ENCODE measurements at places on chromosomes 2 and 18.

DNA sequence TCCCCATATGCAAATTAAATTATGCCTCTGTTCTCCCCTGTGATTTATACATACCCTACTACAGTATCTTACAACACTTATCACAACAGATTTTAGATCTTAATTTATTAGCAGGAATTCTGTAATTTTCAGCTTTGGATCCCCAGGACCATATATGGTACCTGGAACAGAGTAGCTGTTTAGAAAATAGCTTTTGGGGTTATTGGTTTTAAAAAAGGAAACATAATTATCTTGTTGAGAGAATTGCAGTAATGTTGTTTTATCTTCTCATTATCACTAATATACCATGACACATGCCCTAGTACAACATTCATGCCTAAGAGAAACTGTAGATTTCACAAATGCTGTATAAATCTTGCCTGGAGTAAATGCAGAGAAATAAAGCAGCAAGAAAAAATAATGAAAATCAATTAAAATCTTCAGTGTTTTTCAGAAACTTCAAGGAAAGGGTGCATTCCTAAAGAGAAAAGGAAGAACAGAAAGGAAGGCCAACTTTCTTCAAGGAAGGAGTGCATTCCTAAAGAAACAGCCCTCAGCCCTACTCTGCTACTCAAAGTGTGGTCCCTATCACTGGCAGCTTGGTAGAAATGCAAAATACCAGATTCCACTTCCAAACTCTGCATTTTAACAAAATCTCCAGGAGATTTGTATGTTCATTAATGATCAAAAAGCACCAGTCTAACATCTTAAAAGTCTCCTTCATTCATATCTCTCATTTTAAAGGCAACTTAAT, 37.1 kb upstream of the CSRNP3 start:
- no peak for DNase-seq

DNA sequence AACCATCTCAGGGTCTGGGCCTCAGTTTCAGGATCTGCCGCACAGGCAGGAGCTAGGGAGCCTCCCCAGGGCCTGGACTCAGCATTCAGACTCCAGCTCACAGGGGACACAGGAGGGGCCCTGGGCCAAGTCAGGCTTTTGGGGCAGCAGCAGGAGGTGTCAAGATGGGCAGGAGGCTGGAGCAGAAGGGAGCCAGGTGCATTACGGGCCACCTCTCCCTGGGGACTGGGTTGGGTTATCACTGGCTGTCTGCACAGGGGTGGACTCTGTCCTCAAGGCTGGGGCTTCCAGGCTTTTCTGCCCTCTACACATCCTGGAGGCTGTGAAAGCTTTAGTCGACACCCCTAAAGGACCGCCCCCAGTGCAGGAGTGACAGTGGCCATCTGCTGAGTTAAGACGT, 20.0 kb downstream of the AQP12A start:
- no peak for DNase-seq

- peak; percentile 69 for DNase-seq
Observed at GRCh38 chr18:75343389-75343788, 84.1 kb downstream of the SMIM21 start.

DNA sequence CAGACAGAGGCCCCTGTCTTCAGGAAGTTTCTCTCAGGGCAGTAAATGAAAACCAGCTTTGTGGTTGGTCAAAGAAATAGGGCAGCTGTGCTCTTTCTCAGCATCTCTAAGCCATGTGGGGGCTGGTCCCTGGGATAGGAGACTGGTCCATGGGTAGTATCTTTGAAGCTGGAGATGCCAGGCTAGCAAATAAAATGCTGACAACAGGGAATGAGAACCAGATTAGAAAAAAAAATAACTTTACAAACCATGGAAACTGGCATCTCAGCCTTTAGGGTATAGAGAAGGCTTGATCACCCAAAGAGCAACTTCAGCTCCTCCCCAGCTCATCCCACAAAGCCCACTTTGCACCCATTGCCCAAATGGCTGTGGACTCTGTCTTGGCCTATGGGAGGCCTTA, 138.1 kb downstream of the TTC32 start:
- no peak for DNase-seq

DNA sequence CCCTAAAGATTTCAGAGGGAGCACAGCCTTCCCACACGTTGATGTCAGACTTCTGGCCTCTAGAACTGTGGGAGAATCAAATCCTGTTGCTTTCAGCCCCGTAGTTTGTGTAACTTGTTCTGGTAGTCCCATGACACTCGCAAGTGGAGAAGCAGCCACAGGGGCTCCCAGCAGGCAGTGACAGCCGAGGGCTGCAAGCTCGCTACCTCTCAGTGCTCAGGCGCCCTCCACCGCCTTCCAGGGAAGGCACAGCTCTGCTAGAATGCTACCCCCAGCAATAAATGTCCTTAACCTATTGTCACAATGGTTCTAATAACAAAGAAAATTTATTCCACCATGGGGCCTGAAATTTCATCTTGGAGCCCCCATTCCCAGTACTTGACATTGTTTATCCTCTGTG, 143.1 kb upstream of the ZNF236 start:
- no peak for DNase-seq

GRCh38 chr18:10401930-10402329, 52.5 kb upstream of the APCDD1 start:
- no peak for DNase-seq

DNA sequence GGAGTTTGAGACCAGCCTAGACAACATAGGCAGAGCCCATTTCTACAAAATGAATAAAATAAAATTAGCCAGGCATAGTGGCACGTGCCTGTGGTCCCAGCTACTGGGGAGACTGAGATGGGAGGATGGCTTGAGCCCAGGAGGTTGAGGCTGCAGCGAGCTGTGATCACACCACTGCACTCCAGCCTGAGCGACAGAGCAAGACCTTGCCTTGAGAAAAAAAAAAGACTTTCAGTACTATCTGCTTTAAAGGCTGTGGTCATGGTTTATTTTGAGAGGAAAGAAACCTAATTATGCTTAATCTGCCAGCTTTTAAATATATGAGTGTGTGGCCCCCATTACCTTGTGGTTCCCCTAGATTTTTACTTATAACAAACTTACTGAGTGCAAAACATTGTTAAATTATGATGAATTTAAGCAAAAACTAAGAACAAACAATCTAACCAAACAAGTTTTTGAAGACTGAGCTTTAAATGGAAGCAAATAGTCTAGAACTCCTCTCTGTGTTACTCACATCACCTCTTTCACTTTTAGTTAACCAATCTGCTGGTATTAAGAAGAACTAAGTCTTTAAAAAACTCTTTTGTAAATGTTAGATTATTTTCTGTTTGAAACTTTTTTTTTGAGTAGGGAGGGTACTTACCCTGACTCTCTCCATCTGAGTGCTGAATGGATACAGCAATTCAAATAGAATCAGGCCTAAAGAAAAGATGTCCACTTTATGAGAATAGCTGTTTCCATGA, 65.4 kb downstream of the EIF2AK3 start:
- DNase-seq, result no peak

- DNase-seq, result no peak
Observed at GRCh38 chr2:204039298-204039838, 102.8 kb downstream of the ICOS start.

DNA sequence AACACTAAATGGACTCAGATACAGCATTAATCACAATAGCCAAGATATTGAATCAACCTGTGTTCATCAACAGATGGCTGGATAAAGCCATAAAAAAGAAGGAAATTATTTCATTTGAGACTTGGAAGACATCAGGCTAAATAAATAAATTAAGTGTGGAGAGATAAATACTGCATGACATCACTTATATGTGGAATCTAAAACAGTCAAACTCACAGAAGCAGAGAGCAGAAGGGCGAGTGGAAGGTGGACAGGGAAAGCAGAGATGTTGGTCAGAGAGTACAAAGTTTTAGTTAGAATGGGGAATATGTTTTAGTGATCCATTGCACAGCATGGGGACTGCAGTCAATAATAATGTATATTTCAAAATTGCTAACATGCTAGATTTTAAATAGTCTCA, 207.2 kb downstream of the VAPA start:
- no peak for DNase-seq

DNA sequence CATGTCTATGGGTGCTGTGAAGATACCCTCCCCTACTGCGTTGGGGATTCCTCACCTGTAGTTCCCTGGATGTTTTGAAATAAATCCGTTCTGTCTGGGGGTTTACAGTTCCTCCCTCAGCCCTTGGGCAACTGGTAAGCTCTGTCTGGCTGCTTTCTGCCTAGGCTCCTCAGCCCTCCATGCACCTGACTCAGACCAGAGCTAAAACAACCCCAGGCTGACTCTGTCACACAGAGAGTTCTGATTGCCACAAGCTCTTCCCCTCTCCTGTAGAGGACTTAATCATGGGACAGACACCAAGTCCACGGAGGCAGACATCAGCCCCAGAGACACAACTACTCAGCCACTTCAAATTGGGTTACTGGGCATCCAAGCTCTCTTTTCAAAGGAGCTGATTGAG, 6.3 kb downstream of the VIT start:
- DNase-seq, result no peak

DNA sequence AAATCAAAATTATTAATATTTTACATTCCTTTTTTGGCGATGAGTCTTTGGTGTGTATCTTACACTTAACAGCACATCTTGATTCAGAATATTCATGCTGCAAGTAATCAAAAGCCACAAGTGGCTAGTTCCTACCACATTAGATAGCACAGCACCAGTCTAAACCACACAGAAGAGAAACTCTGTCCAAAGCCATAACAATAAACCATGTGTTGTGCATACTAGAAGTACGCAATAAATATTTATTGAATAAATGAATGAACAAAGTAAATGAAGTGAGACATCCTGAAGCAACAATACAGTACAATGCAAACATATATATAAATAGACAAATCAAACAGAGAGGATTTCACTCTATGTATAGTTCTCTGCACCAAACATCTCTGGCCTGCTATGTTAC, 287.3 kb downstream of the EXOC6B start:
- no peak for DNase-seq

GRCh38 chr2:124426625-124427024, 401.5 kb downstream of the CNTNAP5 start:
- no peak for DNase-seq

- DNase-seq, result no peak
Observed at GRCh38 chr2:47528874-47529273, 125.9 kb downstream of the MSH2 start.

DNA sequence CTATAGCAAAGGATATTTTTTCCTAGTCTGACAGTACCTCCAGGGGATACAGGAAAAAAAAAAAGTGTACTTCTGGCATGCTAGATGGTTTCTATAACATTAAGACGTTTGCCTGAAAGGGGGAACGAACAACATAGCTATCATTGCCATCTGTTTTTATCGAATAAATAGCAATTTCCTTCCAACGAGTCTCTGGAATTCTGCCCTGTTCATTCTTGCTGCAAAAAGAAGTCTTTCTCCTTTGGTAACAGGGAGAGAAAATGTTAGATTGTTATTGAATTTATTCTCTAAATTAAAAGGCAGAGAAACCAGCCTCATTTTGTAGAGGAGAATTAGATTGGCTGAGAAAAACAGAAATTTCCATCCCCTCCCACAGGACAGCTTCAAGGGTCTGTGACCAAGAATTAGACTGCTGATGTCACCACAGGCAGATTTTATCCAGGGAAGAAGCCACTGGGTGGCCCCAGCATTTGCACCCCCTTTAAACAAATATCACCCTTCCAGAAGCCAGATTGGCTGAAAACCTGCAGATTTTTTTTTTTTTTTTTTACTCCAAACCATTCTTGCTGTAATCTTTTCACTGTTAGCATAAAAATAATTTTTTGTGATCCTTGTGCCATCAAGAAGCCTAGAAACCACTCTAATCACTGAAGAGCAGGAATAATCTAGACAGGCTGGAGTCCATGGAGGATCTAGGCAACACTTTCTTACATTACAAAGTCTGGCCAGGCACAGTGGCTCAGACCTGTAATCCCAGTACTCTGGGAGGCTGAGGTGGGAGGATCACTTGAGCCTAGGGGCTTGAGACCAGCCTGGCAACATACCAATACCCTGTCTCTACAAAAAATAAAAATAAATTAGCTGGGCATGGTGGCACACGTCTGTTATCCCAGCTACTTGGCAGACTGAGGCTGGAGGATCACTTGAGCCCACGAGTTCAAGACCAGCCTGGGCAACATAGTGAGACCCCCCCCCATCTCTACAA, 12.0 kb downstream of the WDFY1 start:
- no peak for DNase-seq

- no peak for DNase-seq
Observed at GRCh38 chr2:16513626-16514025, 152.0 kb downstream of the CYRIA start.

DNA sequence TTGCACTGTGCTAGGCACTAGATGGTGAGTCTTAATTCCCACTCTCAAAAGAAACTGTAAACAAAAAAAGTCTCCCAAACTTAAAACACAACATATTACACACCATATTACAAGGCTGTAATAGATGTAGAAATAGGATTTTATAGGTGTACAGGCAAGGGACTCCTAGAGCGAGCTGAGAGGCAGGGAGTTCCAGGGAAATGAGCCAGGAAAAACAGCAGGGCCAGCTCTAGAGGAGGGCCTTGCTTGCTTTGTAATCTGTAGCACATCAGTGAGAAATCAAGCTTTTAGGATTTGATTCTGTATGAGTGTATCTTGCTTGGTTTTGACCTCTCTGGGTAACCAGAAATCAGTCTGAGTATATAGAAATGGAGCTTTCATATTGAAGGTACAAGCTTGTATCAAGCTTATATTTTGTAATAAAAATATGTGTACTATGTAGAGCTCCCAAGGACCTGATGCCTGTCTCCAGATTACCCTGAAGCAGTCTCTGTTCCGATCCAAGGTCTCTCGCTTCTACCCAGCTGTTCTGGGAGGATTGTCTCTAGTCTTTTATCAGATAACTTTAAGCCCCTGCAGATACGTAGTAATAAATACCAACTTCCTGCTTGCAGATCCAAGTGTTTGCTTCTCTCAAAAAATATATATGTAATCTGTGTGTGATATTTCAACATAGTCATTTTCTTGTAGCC, 73.0 kb downstream of the MYO1B start:
- DNase-seq, result no peak

DNA sequence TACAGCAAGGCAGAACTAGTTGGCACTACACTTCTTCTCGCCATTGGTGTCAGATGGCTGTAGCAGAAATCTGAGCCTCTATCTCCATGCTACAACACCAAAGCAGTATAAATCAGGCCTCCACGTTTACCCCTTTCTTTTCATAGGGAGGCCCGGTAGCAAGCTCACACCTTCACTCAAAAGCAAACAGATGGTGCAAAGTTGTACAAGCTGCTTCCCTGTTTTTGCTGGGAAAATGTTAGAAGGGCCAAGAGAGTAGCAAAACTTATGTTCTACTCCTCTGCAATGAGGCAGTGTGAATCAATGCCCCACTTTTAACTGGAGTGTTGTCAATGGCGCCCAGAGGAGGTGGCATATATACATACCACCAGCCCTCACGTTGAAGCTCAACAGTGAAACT, 369.6 kb upstream of the NRXN1 start:
- no peak for DNase-seq

Measured in ecto neural progenitor cell (in vitro differentiated cells).